ENCODE measurements at places on chromosomes 4 and X. TPM values are rescaled to one million over a fixed set of nuclear protein-coding genes. Genes with fewer than 3 reads are reported as not detected.

The CXXC4 gene
- total RNA-seq = not detected

The GALNT7 gene
- total RNA-seq = 11.0 TPM

The NPY2R gene
- under 0.01 TPM for total RNA-seq

The NDST3 gene
- total RNA-seq = not detected

The YY2 gene
- total RNA-seq = 2.2 TPM

The APBB2 gene
- total RNA-seq = 40.9 TPM

The GC gene
- total RNA-seq = not detected

The PLP1 gene
- total RNA-seq = 1.1 TPM

The OGT gene
- 112 TPM for total RNA-seq

The ETDB gene
- total RNA-seq = not detected

The TRIM2 gene
- 27.2 TPM for total RNA-seq

The NPY5R gene
- total RNA-seq = not detected

The TAF7L gene
- total RNA-seq = 0.37 TPM

The SHROOM2 gene
- under 0.01 TPM for total RNA-seq
